ENCODE measurements at places on chromosomes 3 and 15. TPM values are rescaled to one million over a fixed set of nuclear protein-coding genes. Genes with fewer than 3 reads are reported as not detected.

GRCh38 chr3:140177943-140178342, 243.0 kb downstream of the CLSTN2 start:
- H3K36me3 ChIP-seq = no peaks in the 10 kb centered on the region
- DNase-seq = no peak
- H3K27me3 ChIP-seq = no peaks in the 10 kb centered on the region
- H3K4me1 ChIP-seq = no peaks in the 10 kb centered on the region

DNA sequence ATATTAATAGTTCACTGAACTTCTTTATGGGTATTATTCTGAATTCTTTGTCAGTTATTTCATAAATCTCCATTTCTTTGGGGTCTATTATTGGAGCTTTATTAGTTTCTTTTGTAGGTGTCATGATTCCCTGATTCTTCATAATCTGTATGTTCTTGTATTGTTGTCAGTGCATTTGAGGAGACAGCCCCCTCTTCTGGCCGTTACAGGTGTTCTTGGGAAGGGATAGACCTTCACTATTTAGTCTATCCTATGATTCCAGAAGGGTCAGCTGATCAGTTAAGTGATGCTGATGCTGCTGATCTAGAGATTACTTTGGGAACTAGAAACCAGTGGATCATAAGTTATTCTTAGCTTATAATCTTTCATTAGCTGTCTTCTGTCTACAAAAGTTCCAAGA, 34.9 kb downstream of the TMEM39A start:
- no peaks in the 10 kb centered on the region for H3K27me3 ChIP-seq
- H3K36me3 ChIP-seq = peaks cover 24% of the 10 kb centered on the region
- H3K4me1 ChIP-seq = no peaks in the 10 kb centered on the region
- no peak overlapping the region for H3K27ac ChIP-seq

- no peaks in the 10 kb centered on the region for H3K36me3 ChIP-seq
- H3K4me1 ChIP-seq = no peaks in the 10 kb centered on the region
- no peak for DNase-seq
- H3K4me3 ChIP-seq = no peak overlapping the region
- H3K27me3 ChIP-seq = no peaks in the 10 kb centered on the region
Measured at GRCh38 chr3:114587986-114588385, 294.2 kb downstream of the TIGIT start.

- H3K27me3 ChIP-seq = no peaks in the 10 kb centered on the region
- peak overlapping the region; percentile 29 for H3K27ac ChIP-seq
- no peaks in the 10 kb centered on the region for H3K36me3 ChIP-seq
- no peak overlapping the region for H3K4me3 ChIP-seq
- H3K4me1 ChIP-seq = peaks cover 44% of the 10 kb centered on the region
Measured at GRCh38 chr3:149589332-149589731, 68.5 kb downstream of the WWTR1 start.

The MRPL3 gene
- 80.3 TPM for total RNA-seq

The CFAP100 gene
- total RNA-seq = not detected

DNA sequence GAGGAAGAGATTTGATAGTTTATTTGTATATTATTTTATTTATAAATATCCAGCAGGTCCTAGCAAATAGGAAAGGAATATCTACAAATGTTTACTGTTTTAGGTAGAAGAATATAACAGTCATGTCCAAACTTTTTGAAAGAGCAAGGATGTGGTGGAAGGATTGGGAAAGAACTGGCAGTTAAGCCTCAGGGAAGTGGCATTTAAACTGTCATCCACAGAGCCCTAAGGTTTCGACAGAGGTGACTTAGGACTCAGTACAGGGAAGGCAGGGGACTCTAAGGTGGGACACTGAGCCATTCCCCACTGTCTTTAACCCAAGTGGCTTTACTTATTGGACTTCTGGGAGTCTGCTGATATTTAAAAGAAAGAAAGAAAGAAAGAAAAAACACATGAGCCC, 11.8 kb upstream of the TMEM87A start:
- no peaks in the 10 kb centered on the region for H3K4me1 ChIP-seq
- no peak overlapping the region for H3K4me3 ChIP-seq
- H3K27me3 ChIP-seq = no peaks in the 10 kb centered on the region
- DNase-seq = no peak
- no peak overlapping the region for H3K27ac ChIP-seq

- H3K36me3 ChIP-seq = no peaks in the 10 kb centered on the region
- H3K27me3 ChIP-seq = no peaks in the 10 kb centered on the region
- H3K4me3 ChIP-seq = no peak overlapping the region
- no peaks in the 10 kb centered on the region for H3K4me1 ChIP-seq
- DNase-seq = no peak
Measured at GRCh38 chr3:82875401-82875800, 1114.0 kb upstream of the GBE1 start.

DNA sequence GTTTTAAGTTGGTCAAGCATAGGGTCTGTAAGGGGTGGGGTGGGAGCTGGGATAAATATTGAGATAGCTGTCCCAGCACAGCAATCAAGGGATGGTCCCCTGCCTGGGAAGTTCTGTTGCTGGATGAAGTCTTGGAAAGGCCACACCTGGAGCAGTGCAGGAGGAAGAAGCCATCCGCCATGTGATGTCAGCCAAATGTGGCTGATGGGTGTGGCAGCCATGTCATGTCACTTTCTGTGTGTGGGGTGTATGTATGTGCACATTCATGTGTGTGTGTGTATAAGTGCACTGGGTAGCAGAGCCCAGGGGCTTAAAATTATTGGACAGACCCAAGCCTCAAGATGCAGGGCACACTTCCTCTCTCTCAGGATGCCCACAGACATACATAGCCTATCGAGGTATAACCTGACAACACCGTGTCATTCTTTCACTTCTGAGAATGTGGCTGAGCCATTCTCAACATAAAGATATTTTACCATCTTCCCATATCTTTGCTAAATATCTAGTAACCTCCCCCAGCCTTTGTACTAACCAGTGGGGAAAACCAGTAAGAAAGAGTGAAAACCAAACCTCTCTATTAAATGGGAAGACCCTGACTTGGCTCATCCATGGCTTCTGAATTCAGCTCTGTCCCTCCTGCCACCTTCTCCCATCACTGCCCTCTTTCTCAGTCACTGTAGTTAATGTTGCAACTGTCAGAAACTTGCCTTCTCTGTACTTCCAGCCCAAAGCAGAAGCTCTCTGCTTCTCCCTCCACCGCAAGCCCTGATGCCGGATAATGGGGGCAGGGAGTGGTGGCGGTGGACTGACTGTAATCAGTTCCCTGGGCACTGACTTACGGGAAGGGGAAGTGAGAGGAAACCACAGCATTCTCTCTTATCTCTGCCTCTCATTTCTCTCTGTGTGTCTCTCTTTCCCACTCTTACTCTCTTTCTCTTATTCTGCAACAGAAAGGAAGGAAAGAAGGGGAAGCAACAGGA, 11.2 kb downstream of the TNFSF10 start:
- no peak overlapping the region for H3K27ac ChIP-seq
- H3K27me3 ChIP-seq = no peaks in the 10 kb centered on the region
- H3K36me3 ChIP-seq = no peaks in the 10 kb centered on the region
- no peak overlapping the region for H3K4me3 ChIP-seq
- H3K4me1 ChIP-seq = no peaks in the 10 kb centered on the region

- no peak overlapping the region for H3K4me3 ChIP-seq
- no peaks in the 10 kb centered on the region for H3K27me3 ChIP-seq
- no peak for DNase-seq
- H3K36me3 ChIP-seq = peaks cover 54% of the 10 kb centered on the region
- H3K27ac ChIP-seq = no peak overlapping the region
Measured at GRCh38 chr15:41844814-41845213, 6.2 kb downstream of the PLA2G4B start.

The ITIH3 gene
- total RNA-seq = 14.2 TPM

DNA sequence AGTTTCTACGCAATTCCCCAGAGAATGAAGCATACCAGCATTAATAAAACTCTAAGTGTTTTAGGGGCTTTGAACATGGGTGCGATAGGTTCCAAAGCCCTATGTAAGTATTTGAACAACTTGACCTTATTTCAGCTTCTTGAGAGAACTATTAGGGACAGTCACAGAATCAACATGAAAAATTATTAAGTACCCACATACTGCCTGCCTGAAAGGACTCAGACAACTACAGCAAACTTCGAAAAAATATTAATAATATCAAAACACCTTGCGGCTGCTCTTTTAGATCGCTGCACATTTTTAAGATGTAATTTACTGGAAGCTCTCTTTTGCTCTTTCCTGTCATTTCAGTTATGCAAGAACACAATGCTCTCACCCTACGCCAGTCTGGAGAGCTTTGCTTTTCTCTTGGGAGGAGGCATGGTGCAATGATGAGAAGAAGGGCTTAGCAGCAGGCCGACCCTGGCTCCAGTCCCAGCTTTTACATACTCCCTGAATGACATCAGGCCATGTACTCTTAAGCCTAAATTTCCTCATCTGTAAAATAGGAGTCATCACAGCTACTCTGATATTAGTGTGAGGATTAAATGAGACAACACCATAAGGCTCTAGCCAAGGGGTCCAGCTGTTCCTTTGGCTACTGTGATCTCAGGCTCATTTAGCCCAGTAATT, 640.7 kb downstream of the FHIT start:
- no peak overlapping the region for H3K27ac ChIP-seq
- no peaks in the 10 kb centered on the region for H3K36me3 ChIP-seq
- DNase-seq = peak; percentile 42
- H3K4me1 ChIP-seq = no peaks in the 10 kb centered on the region
- no peak overlapping the region for H3K4me3 ChIP-seq

- H3K4me1 ChIP-seq = no peaks in the 10 kb centered on the region
- H3K27me3 ChIP-seq = no peaks in the 10 kb centered on the region
- H3K27ac ChIP-seq = no peak overlapping the region
- DNase-seq = no peak
- no peaks in the 10 kb centered on the region for H3K36me3 ChIP-seq
- H3K4me3 ChIP-seq = no peak overlapping the region
Measured at GRCh38 chr3:87924485-87924884, 134.3 kb downstream of the CGGBP1 start.

DNA sequence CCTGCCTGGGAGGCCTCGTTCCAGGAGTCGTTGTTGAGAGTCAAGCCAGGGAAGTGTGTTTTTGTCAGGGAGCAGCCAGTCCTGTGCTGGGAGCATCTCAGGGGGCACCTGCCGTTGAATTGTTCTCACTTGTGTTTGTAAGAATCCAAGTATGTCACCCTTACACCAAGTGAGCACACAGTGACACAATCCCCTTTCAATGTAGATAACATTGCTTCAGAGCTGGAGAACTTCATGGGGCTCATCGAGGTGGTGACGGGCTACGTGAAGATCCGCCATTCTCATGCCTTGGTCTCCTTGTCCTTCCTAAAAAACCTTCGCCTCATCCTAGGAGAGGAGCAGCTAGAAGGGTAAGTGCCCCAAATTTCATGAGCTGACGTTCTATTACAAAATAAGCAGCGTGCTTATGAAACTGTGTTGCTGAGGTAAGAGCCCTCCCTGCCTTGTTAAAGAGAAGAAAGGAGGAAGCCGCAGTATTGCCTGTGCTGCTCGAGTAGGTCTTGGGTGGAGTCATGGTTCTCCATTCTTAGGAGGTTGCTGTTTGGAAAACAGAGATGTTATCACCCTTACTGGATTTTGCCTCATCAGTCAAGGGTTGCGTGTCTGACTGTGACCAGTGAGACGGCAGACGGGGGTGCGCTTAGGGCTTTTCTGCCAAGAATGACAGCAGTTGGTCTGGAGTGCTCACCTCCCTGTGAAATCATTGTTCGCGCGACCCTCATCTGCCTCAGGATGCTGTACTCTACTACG, 108.1 kb downstream of the PGPEP1L start:
- no peaks in the 10 kb centered on the region for H3K36me3 ChIP-seq
- no peak for DNase-seq
- H3K4me3 ChIP-seq = no peak overlapping the region
- H3K27ac ChIP-seq = peak overlapping the region; percentile 23

DNA sequence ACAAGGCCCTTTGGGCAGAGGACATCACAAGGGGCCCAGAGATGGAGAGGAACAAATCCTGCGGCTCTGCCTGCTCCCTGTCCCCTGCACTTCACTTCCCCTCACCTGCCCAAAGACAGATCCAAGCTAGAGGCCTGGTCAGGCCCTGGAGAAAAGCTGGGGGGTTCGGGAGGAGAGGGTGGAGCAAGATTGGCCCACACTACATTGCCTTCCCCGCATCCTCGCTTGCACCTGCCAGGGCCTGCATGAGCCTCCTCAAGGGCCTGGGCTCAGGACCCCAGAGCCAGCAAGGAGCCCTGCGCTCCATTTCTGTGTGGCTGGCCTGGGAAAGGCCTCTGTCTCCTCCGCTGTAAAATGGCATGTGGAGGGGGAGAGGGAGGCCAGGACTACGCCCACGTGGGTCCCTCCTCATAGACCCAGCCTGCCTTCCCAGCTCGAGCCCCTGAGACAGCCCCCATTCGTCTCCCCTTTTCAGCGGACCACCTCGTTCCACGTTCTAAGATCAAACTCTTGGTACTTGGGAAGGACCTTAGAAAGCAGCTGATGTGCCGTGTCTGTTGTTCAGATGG, 106.0 kb downstream of the HMG20A start:
- no peak for DNase-seq
- H3K36me3 ChIP-seq = no peaks in the 10 kb centered on the region
- no peaks in the 10 kb centered on the region for H3K27me3 ChIP-seq

The ABHD6 gene
- 6.1 TPM for total RNA-seq

GRCh38 chr3:106302451-106303221, 433.8 kb upstream of the CBLB start:
- no peak overlapping the region for H3K27ac ChIP-seq
- no peak overlapping the region for H3K4me3 ChIP-seq
- H3K4me1 ChIP-seq = peaks cover 8% of the 10 kb centered on the region

The C3orf70 gene
- total RNA-seq = 14.2 TPM

GRCh38 chr3:98799479-98799878, 36.3 kb downstream of the ST3GAL6 start:
- no peak for DNase-seq
- H3K27ac ChIP-seq = no peak overlapping the region
- H3K4me3 ChIP-seq = no peak overlapping the region

The TRPC1 gene
- total RNA-seq = 48.5 TPM

DNA sequence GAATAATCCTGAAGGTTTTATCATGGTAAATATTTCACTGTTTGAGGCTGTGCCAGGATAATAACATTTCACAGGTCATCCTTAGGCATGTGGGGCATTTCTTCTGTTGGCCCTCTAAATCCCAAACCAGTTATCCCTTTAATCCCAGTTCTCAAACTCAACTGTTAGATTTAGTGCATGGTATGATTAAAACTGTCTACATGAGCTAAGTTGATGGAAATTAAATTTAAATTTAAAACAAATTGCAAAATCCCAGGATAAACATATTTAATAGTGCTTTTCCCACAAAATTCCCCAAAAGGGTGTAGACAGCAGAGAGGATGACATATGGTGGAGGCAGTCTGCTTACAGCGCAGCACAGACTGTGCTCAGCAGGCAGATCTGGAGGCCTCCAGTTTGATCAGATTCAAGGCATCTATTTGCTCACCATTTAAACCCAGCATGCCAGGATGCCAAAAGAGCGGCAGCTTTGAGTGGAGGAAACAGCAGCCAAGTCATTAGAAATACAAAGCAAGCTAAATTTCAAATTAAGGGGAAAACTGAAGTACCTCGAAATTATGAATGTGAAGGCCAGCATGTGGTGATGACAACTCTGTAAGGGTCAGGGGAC, 325.8 kb downstream of the KCNH8 start:
- H3K36me3 ChIP-seq = no peaks in the 10 kb centered on the region
- no peaks in the 10 kb centered on the region for H3K27me3 ChIP-seq
- DNase-seq = no peak
- peaks cover 11% of the 10 kb centered on the region for H3K4me1 ChIP-seq

The KBTBD13 gene
- 3.1 TPM for total RNA-seq

The VEPH1 gene
- total RNA-seq = not detected

GRCh38 chr15:52924630-52925029, 134.5 kb upstream of the ONECUT1 start:
- no peaks in the 10 kb centered on the region for H3K4me1 ChIP-seq
- no peaks in the 10 kb centered on the region for H3K27me3 ChIP-seq
- H3K27ac ChIP-seq = no peak overlapping the region
- DNase-seq = no peak

- no peaks in the 10 kb centered on the region for H3K27me3 ChIP-seq
- no peak overlapping the region for H3K27ac ChIP-seq
- H3K36me3 ChIP-seq = no peaks in the 10 kb centered on the region
- no peak overlapping the region for H3K4me3 ChIP-seq
Measured at GRCh38 chr15:49410641-49411040, 12.4 kb upstream of the FGF7 start.
